NAMALWA (cell line): ENCODE measurements at places on chromosomes 2 and 18.

GRCh38 chr2:168929031-168929430 is 27.9 kb downstream of the G6PC2 start:
- DNase-seq = no peak

- peak; percentile 49 for DNase-seq
These were observed 113.7 kb downstream of the XRCC5 start for GRCh38 chr2:216222650-216223352.

GRCh38 chr2:236968101-236968879 is 117.4 kb upstream of the COPS8 start:
- DNase-seq = no peak

DNA sequence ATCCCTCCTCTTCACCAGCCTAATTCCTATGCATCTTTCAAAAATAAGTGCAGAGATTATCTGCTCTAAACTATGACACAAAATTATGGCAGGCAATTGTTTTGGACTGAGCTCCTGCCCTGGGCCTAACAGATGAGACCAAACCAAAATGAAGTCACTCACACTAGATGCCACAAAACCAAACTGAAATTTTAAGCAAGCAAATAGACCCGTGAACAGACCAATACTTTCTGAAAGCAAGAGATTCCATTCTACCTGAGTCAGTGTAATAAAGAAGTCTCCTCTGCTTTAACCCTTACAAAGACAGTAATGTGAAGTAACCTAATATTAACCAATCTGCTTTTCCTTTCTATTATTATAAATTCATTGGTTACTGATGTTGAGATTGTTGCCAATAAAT is 84.3 kb downstream of the RIT2 start:
- DNase-seq = no peak

GRCh38 chr2:71385012-71385411 is 53.4 kb downstream of the ZNF638 start:
- DNase-seq = no peak

DNA sequence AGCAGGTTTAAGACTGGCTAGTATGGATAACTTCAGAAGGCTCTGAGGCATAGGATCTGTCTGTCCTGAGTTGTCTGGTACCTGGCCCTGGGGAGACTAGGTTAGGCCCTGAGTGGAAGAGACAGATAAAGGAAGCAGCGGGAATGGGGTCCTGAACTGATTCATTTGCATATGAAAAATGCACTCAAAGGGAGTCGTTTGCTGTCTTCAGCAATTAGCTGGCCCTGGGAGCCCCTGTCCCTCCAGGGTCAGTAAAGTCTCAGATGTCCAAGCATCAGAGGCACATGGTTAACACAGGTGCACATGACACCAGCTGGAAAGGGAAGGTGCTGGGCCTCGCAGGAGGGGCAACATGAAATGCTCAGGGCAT is 172.4 kb downstream of the ACOXL start:
- DNase-seq = no peak

GRCh38 chr2:160453111-160453820 is 40.3 kb downstream of the RBMS1 start:
- no peak for DNase-seq

DNA sequence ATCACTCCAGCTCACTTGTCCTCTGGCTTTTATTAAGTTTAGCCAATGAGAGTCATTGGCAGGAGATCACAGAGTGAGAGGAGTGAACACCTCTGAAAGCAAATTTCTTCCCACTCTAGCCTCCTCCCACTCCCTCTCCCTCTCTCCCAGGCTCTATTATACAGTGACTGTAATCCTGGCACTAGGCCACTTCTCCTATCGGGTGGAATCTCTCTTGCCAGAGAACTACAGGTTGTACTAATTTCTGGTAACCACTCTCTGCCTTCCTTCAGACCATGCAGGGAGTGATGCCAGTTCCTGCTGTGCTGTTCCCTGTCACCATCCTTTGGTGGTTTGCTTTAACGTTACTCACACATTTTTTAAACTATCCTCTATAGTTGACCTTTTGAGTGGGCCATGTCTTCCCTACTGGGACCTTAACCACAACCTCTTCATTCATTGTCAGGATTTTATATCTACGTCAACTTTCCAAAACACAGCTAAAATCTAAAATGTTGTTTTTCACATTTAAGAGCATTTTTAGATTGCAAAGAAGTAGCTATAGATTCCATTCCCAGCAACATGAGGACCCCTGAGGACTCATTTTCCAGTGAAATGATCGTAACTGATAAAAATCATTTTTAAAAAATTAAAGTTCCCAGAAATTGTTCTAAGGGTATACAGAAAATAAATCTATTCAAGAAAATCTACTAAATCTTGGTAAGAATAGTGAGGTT is 217.1 kb downstream of the MREG start:
- no peak for DNase-seq

GRCh38 chr2:204687776-204688175 is 142.5 kb downstream of the PARD3B start:
- no peak for DNase-seq

DNA sequence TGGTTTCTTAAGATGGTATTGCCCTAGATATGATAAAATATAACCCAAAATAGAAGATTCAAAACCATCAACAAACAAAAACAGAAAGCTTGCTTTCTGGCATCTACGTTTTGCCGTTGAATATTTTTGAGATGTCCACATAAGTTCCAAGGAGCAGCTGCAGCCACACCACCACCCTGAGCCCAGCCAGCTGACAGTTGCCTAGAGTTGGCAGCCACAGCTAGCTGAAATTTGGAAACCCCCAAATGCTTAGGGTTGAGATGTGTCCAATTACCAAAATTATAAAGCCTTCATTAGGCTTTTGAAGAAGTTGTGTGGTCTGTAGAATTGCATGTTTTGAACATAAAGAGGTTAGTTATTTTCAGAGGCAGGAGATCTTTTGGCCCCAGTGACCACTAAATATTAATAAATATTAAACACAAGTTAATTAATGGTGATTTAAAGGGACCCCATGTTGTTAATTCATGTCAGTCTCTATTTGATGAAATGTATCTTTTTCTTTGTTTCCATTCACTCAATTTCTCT is 118.1 kb upstream of the DTNA start:
- no peak for DNase-seq

DNA sequence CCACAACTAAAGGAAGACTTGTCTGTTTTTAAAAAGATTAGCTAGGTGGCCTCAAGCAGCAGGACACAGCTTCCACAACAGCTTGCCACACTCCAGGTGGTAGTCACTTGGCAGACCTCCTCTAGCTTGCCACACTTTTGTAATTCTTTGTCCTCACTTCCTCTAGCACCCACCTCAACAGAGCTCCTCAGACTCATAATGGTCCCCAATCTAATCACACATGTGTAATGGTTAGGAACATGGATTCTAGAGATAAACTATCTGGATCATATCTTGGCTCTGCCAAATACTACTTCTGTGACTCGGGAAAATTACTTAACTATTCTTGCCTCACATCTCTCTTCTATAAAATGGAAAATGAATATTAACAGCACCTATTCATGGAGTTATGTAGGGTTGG is 3.5 kb downstream of the SNRNP200 start:
- DNase-seq = no peak

DNA sequence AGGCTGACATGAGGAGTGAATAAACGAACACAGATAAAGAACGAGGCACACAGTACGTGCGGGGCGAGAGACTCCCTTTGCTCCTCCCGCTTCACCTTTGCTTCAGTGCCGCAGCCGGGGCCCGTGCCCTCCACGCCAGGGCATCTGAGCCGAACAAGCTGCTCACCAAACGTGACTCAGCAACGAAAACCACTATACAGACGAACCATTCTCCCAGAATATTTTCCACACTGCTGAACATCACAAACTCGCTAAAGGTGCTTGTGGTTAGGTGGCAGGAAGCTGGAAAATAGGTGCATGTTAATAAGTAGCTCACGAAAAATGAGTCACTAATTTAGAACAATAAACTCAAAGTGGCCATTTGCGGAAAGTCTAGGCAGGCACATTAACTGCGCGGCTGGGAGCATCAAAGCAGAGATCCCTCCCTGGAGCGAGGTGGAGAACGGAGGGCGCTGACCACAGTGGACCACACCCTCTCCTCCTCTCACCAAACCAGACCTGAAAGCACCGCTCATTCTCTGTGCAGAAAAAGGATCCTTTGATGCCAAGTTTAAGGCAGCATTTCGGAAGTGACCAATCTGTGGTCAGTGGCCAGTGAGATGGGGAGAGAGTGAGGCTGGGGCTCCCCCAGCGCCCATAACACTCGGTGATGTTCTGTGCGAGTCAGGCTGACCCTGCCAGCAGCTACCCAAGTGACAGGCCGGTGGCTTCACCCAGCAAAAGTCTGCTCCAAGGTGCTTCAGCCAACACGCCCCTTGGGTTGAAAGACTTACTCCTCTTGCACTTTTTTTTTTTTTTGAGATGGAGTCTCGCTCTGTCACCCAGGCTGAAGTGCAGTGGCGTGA is 153.2 kb downstream of the HDAC4 start:
- DNase-seq = no peak

DNA sequence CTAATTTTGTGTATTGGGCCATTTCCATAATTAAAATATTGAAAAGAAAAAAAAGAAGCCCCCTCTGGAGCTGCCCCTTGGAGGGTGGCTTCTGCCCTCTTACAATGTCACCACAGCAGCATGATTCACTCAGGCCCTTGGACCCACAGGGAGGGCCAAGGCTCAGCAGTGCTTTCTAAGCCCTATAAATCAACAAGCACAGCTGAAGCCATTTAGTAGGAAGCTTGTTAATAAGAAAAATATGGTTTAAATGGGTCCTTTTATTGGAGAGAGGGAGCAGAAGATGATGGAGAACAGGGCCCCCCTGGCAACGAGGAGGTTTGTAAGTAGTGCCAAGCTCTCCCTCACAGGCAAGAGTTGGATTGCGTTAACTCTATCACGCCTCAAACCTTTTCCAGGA is 107.6 kb upstream of the FZD7 start:
- no peak for DNase-seq

DNA sequence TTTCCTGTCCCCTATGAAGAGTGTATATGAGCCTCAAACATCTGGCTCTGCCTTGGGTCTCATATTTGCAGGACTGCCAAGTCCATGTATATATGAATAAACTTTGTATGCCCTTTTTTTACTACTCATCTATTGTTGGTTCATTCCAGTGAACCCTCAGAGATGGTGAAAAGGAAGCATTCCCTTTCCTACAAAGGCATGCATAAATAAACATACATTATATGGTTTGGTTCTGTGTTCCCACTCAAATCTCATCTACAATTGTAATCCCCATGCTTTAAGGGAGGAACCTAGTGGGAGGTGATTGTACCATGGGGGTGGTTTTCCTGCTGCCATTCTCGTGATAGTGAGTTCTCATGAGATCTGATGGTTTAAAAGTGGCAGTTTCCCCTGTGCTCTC is 534.2 kb downstream of the SPAG16 start:
- DNase-seq = no peak

DNA sequence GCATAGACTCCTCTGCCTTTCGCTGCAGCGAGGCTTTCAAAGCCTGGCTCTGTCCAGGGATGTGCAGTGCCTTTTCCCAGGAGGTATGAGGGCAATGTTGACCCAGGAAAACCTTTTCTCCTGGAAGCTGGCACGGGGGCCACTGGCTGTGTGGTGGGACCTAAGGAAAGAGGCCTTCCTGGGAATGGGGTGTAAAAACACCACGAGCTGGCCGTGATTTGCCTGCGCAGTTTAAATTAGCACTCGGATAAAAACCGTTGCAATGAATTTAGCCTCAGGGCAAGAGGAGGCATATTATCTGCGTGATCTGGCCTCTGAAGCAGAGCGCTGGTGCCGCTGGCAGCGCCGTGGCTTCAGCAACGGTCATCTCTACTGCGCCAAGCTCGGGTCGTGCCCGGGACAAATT is 3.0 kb downstream of the OSR1 start:
- no peak for DNase-seq

- no peak for DNase-seq
These were observed 54.8 kb downstream of the SEMA4F start for GRCh38 chr2:74708883-74709282.

DNA sequence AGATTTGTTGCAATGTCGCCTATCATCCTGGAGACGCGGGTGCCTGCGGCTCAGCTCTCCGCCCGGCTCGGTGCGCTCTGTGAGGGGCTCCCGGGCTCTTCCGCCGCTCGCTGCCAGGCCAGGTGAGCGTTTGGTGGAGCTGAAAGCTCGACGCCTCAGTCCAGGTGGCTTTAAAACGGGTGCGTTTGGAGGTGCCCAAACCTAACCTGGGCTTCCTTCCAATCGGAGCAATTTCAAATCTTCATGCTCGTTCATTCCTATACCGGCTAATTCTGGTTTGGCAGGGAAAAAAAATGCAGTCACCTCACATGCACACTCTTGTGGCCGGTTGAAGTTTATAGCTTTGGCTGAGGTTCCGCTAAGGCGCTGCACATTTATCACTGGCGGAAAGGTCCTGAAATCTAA is at the start of gene SLC16A14:
TSS of gene SLC16A14 (minus strand) at position 274 of the 405 bp plus-strand sequence. CDS start 9,572 bp downstream, outside the sequence.
- DNase-seq = peak; percentile 62

DNA sequence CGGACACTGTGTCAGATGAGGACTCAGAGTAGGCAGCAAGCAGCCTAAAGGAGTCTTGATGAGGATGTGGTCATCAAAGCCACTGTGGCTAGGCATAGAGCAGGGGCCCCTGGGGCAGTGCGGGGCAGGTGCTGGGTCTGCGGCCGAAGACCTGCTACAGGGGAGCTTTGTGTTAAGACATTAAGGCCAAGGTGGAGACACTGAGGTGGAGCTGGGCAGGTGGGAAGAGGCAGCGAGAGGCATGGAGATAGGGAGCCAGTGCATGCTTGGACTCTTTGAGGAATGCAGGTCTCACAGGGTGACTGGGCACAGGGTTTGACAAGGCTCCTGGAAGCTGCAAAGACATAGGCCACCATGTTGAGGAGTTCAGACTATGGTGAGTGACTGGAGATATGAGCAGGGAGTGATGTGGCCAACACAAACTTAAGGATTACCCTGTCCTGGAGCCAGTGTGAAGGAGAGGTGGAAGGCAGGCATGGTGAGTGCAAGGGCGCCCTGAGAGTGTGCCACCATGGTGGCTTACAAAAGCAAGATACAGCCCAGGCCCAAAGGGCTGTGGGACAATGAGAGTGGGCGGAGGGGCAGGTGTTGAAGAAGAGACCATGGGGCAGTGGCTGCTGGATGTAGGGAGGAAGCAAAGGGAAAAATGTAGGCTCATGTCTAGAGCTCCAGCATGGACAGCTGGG is 450.9 kb upstream of the HS6ST1 start:
- no peak for DNase-seq

GRCh38 chr2:138652378-138652777 is 127.8 kb downstream of the NXPH2 start:
- DNase-seq = no peak

DNA sequence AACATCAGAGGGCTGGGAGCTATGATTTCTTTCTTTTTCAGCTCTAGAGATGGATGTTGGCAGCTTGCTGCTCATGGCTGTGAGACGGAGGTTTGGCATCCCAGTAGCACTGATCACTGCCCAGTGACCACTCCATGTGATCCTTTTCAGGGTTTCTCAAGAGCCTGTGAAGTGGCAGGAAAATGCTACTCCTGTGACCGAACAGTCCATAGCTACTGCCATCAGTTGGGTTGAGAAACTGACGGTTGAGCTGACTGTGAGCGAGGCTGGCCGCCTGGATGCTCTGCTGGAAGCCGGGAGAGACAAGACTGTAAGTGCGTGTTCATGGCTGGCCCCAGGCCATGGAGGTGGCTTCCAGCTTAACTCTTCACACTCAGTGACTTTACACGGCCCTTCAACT is 34.2 kb downstream of the VWA3B start:
- DNase-seq = no peak

- no peak for DNase-seq
These were observed 21.5 kb downstream of the NABP1 start for GRCh38 chr2:191699341-191699945.
